ENCODE measurements at places on chromosomes 12 and 14. TPM values are rescaled to one million over a fixed set of nuclear protein-coding genes. Genes with fewer than 3 reads are reported as not detected.

The CLEC7A gene
- 0.07 TPM for total RNA-seq

The MYF6 gene
- not detected for total RNA-seq

The PELI2 gene
- not detected for total RNA-seq

GRCh38 chr12:84696281-84696680, 216.3 kb downstream of the SLC6A15 start:
- no peak for DNase-seq

DNA sequence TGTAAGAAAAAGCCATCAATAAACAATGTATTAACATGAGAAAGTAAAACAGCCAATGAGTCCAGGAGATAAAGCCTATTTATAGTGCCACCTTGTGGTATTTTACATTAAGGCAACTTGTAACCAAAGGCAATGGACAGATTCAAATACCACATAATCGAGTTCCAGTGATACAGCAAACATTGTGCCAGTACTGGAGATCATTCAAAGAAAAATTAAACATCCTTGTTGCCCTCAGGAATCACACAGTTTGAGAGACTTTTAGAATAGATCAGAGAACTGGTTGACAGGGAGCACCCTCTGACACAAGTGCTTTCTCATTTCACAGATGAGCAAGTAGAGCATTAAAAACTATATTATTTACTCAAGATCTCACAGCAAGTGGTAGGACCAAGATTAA, 98.1 kb downstream of the DDHD1 start:
- DNase-seq: peak; percentile 37

DNA sequence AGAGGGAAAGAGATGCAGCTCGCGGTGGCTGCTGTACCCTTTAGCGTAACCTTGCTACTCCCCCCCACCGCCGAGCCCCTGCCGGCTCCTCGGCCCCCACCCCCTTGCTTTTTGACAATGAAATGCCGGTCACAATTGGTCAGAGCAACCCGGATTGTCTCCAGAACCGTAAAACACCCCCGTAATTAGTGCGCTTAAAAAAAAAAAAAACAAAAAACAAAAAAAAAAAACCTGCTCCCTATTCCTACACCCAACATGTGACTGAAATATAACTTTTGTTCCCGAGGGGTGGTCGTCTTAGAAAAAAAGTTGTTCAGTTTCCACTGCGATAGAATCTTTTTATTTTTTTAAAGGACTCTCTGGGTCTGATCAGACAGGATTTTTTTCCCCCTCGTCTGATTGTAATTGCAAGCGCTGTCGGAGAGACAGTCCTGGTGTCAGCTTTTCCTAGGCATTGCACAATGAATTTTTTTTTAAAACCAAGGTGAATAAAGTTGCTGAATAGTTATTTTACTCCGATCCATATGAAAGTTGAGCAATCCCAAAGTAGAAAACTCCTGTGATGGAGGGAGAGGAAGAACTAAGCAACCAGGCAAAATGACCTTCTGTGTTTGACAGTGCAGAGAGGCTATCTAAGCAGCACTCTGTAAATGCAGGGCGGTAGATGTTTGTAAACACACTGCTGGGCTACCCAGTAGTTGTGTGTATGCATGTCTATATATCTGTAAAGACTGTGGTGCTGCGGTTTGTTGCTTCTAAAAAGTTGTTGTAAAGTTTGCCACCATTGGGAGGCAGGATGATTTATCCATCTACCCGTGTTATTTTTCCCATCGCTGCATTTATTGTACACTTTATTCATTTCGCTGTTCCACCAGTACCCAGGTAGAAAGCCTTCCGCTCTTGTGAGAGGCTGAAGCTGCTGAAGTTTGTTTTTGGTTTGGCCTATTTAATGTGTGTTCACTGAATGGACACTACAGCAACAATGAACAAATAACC, 1.1 kb downstream of the ETV6 start:
- DNase-seq: peak; percentile 24

DNA sequence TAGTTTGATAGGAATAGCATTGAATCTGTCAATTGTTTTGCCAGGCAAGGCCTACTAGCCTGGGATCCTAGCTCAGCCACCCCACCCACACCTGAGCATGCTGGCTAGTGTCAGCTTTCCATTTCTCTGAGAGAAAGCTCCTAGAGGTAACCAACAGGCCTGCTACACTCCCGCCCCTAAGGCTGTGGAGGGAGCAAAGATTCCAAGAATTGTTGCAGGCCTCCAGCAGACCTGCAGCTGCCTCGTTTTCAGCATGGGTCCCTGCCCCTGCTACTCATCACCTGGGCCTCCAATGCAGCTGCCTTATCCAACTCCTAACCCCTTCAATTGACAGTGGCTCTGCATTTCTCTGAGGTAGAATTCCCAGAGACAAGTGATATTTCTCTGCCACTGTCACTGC, 852.4 kb upstream of the MDGA2 start:
- no peak for DNase-seq

DNA sequence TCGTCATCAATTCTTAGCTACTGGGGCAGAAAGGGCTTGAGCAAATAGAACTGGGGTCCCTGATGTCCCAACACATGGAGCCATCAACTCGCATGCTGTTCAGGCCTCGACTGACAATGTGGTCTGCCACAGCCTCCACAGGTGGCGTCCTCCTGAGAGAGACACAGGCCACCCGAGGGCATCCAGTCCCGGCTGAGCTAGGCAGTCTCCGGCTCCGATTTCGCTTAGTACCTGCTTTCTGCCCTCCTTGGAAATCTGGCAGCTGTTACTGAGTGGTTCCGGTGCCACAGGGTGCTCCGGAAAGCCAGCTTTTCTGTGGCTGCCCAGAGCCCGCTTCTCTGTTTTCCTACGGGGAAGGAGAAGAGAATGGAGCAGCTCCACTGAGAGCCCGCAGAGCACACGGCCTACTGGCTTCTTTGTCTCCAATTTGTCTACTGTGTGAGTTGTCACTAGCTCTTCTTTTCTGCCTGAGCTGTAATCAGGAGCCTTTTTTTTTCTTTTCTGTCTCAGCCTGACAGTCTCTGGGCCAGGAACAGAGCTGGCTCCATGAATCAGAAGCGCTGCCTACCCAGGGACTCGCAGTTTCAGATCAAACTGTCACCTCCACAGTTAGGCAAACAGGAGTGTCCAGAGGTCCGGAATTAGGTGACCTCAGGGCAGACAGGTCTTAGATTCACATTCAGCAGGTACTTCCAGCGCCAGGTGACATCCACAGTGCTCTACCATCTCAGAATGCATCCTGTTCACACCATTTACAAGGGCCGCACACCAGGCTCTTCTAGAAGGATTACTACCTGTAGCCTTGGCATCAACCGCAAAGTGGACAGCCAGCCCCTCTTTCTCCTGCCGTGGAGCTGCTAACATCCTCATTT, 73.3 kb downstream of the MOK start:
- DNase-seq: no peak

DNA sequence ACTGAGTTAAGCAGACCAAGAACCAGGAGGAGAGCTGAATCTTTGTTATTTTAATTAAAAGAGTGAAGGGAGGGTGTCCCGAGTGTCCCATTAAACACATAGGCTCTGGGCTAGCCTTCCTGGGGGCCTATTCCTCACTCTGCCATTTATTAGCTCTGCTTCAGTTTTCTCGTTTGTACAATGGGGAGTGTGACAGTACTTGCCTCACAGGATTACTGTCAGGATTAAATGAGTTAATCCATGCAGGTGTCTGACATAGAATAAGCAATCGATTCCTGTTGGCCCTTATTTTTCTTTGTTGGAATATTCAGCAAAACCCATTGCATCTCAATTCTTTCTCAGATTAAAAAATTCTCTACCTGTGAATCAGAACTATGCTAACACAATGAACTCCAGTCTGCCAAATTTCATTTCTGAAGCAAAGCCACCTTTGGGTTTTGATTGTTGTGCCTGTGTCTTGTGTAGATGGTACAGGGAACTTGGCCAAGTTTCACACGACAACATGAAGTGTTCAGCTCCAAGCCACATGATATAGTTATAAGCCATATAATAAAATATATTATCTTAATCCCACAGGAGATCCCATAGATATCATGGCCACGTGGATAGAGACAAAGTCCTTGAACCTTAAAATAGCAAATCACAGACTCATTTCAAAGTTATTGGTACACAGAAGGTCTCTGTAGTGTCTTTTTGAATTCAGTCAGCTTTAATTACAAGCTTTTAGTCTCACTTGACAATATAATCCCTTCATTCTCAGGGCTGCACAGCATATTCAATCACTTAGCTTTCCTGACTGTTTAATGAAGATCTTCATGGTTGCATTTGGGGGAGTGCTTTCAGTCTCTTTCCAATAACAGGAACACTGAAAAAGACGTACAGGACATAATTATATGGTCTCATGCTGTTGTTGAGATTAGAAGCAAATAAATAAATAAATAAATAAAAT, 34.4 kb upstream of the CRY1 start:
- no peak for DNase-seq

DNA sequence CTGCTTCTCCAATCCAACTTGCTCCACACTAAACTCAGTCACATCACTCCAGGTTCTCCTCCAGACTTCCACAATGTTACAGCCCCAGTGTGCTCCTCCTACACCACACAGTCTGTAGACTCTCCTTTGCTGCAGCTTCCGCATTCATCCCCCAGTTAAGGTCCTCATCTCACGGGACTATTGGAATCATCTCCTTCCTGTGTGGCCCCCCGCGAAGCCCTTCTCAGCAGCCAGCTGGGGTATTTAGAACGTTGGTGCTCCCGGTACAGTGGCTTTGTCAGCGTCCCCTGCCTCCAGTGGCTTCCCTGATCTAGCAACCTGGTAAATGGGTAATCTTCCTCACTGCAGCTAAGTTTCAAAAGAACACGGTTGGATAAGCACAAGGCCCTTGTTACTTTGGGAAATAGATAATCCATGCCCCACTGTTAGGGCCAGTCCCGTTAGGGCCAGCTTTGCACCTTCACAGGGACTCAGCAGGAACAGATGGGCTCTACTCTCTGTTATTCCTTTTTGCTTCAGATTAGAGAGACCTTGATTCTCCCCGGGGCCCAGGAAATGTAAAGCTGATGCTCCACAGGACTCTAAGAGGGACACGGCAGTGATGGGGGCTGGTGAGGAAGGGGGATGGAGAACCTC, 823 bp upstream of the TSPAN11 start:
- no peak for DNase-seq

- no peak for DNase-seq
Observed at GRCh38 chr12:61536525-61536924, 723.7 kb upstream of the USP15 start.

- no peak for DNase-seq
Observed at GRCh38 chr12:79638490-79638889, 52.3 kb downstream of the PAWR start.

DNA sequence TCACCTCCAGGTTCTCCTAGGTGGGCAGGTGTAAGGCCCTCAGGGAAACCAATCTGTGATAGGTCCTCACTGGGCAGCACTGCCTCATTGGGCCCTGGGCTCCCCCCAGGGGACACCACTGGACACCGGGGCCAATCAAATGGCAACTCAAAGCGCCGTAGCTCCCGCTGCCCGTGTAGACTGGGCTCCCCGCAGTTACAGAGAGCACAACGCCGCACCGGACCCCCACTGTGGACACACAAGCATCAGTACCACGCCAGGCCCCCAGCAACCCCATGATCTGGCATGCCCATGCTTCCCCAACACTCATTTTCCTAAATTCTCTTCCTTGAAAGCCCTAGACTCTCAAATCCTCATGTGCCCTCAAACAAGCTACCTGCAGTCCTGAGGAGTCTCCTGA, 6.1 kb downstream of the KMT2D start:
- DNase-seq: no peak

- DNase-seq: no peak
Observed at GRCh38 chr14:51527073-51527472, 124.6 kb upstream of the FRMD6 start.

DNA sequence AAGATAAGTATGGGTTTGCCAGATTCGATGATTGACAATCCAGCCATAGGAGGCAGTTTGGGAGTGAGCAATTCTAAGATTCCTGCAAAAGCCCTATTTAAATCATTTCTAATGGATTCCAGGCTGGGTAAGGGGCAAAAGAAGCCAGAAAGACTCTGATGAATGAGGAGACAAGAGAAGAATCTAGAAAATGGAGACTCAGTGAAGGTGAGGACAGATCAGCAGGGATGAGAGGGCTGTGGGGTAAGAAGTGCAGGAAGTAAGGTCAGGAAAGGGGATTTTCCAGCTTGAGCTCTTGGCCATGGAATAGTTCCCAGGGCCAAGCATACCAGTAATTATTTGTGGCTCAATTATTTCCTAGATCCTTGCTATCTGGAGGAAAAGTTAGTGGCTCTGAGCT, 87.3 kb downstream of the TMX1 start:
- DNase-seq: no peak

- DNase-seq: no peak
Observed at GRCh38 chr14:61609884-61610283, 85.4 kb upstream of the HIF1A start.

DNA sequence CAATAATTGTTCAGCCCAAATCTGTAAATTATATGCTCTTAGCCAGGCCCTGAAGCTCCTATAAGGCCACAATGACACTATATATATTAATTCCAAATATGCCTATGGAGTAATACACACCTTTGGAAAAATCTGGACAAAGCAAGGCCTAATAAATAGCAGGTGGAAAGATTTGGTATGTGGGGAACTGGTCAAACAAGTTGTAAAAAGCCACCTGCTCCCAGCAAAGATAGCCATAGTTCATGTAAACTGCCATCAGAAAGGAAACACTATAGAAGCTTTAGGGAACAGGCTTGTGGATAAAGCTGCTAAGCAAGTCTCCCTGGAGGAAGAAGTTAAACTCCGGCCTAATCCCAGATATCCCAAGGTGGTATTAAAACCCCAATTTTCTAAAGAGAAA, 29.7 kb downstream of the PRMT8 start:
- no peak for DNase-seq
